ENCODE measurements at places on chromosomes 13 and 19.

DNA sequence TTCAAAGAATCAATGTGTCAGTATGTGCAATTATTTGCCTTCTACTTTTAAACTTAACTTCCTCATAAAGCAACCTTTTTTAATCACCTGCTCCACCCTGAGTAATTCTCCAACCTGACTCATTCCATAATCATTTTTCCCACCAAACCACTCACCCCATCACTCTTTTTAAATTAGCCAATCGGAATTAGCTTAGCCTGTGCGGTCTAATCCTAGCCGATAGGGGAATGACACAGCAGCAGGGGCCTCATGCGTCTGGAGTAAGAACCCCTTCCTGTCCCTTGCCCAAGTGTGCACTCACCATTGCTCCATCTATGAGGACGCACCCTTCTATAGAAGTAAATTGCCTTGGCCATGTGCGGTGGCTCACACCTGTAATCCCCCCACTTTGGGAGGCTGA lies 27.4 kb upstream of the ZNF83 start:
- no peak for DNase-seq

DNA sequence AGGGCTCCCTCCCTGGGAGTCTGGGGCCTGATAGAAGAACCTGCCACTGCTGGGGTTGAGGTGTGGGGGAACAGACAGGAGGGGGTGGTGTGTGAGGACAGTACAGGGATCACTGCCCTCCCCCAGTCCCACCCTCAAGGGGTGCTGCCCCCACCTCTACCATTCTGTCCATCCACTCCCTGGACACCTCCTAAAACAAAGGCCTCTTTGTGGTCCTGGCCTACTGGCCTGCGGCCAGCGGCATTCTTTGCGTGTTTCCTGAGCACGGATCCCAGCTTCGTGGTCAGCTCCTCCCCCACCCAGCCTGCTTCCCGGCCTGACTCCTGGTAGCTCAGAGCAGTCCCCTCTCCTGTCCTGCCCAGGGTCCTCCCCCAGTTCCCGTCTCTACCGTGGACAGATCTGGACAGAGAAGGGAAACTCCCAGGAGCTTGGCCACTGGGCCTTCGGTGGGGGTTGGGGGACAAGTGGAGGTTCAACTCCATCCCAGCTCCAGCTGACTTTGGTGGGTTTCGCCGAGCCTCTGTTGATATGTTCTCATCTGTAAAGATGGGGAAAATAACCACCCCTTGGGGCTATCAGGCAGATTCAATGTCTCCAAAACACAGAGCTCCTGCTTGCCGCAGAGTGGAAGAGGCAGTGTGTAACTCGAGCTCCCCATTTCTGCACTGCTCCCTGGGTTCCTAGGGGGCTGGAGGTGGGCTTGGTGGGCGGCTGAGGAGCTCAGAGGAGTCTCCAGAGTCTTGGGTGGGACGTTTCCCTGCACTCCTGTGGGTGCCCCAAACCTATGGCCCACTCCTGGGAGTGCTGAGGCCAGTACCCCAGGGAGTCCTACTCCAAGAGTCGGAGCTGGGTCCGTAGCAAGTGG lies 48.7 kb downstream of the LYL1 start:
- no peak for DNase-seq

DNA sequence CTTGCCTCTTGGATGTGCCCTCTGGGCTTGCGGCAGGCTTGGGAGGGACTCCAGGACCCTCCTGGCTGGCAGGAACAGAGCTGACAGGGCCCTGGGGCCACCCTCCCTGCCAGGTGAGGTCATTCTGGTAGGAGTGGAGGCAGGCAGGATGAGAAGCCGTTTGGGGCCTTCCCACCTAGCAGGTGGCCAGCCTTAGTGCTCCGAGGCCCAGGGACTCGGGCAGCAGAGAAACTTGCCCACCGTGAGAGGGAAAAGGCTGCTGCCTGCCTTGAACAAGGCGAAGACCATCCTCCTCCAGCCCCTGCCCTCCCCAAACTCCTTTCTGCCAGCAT lies 8.5 kb downstream of the RFX1 start:
- DNase-seq = no peak

DNA sequence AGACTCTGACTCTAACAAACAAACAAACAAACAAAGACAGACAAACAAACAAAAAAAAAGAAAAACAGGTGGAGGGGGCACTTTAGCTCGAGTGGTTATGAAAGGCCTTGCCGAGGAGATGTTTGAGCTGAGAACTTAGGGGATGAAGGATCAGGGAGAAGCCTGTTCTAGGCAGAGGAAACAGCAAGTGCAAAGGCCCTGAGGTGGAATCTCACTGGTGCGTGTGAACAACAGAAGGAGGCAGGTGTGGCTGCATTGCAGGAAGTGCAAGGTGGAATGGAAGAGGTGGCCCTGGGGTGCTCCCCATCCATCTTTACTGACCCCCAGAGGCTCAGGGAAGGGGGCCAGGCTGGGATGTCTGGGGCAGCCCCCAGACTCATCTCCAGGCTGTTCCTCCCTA lies 41.9 kb downstream of the CYP4F22 start:
- DNase-seq = no peak

DNA sequence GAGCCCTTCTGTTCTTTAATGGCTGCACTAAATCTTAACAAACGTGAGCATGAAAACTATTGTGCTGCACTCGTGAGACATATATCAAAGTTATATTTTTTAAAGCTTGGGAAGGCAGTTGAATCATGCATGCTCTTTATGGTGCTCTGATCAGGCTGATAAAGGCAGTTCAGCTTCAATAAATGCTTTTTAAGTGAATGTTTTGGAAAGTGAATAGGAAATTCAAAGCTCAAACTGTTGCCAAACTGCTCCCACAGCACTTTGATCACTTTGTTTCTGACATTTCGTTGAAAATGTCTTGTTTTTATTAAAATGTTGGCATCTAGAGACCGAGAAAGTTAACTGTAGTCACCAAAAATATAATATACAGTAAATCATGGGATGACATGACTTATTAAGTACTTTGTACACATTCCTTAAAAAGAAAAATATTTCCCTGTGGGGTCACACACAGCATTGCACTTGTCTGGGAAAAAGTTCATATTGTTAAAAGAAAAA lies 625.7 kb upstream of the PCDH9 start:
- no peak for DNase-seq

All from activated T-helper 1 cell treated with anti-CD3 and anti-CD28 coated beads, Interleukin-2, amount 50 U/mL, for 16 hours (primary cell).